ENCODE measurements at places on chromosomes 5 and 9.

DNA sequence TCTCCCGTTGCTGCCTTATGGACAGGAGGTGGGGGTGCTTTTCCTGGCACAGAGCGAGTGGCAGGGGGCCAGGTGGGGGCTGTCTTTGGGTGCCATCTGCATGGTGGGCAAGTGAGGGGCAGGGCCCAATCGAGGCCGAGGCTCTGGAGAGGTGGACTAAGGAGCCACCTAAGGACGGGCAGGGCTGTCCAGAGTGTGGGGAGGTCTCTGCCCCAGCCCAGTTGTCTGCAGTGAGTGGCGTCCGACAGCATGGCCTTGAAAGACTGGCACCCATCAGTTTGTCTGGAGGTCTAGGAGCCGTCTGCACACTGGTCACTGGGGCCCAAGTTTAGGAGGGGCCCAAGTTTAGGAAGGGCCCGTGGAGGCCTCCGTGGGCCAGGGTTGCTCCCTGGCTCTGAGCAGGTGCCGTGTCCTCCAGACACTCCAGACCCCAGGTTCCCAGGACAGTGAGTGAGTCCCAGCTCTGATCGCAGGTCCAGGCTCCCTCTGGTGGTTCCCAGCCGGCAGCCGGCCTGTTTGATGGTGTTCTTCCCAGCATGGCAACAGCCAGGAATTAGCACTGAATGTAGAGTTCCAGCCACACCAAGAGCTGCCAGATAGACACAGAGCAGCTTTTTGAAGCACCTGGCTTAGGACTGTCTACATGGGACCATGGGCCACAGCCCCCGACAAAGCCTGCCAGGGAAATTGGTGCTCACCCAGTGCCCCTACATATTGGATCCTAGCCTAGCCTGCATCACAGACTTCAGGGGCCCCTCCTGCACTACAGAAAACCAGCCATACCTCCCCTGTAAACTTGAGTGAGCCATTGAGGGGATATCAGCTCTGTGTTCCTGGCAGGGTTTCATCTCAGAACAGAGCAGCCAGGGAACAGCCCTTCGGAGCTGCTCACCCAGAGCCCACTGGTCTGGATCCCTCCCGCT lies 120.9 kb downstream of the WNK2 start:
- no peak for DNase-seq

DNA sequence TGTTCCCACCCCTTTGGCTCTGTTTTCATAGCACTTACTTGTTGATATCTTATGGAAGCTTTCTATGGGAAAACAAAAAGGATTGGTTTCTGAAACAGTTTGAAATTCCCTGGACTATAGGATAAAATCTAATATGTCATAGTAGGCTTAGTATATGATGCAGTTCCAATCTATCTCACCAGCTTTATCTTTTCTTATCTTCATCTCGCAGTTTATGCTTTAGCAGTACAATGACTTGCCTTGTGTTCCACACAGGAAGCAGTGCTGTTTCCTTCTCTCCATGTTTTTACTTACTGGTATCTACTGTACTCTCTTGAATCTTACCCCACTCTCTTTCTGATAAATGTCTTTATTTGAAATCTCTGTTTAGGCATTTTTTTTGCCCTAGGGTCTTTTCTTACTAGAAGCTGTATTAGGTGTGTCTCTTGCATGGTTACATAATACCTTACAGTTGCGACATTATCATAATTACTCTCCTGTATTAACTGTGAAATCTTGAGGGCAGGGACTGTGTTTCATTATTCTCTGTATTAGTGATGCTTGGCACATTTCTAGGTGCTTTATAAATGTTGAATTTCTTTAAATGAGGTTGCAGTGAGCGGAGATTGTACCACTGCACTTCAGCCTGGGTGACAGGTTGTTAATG lies 76.3 kb downstream of the FOCAD start:
- no peak for DNase-seq

GRCh38 chr9:20506099-20506900 lies 116.0 kb downstream of the MLLT3 start:
- no peak for DNase-seq

DNA sequence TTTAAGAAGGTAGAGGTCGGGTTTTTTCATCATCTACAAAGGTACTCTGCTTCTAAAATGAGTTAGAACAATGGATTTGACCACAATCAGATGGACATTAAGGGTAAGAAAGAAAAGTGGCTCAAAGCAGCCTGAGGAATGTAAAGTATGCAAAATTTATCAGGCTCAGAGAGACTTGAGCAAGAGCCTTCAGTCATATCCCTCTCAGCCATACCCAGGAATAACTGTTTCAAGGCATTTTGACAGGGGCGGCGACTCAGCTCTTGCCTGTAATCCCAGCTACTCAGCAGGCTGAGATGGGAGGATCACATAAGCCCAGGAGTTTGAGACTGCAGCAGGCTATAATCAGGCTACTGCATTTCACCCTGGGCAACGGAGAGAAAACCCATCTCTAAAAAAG lies 38.8 kb upstream of the ANXA2R start:
- DNase-seq, result peak; percentile 22

DNA sequence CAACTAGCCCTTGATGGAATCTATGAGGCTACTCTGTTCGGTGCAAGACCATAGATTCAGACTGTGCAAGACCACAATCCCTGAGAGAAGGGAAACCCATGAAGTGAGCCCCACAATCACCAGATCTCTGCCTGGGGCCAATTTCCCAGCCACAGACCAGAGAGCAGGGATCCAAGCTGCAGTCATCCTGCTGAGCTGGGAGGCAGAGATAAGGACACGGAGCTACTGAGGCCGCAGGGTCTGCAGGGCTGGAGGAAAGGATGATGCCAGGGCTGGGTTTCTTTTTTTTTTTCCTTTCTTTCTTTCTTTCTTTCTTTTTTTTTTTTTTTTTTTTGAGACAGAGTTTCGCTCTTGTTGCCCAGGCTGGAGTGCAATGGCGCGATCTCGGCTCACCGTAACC lies 47.7 kb upstream of the FUBP3 start:
- no peak for DNase-seq

GRCh38 chr9:81656004-81656403 lies 33.3 kb downstream of the TLE1 start:
- DNase-seq, result no peak

DNA sequence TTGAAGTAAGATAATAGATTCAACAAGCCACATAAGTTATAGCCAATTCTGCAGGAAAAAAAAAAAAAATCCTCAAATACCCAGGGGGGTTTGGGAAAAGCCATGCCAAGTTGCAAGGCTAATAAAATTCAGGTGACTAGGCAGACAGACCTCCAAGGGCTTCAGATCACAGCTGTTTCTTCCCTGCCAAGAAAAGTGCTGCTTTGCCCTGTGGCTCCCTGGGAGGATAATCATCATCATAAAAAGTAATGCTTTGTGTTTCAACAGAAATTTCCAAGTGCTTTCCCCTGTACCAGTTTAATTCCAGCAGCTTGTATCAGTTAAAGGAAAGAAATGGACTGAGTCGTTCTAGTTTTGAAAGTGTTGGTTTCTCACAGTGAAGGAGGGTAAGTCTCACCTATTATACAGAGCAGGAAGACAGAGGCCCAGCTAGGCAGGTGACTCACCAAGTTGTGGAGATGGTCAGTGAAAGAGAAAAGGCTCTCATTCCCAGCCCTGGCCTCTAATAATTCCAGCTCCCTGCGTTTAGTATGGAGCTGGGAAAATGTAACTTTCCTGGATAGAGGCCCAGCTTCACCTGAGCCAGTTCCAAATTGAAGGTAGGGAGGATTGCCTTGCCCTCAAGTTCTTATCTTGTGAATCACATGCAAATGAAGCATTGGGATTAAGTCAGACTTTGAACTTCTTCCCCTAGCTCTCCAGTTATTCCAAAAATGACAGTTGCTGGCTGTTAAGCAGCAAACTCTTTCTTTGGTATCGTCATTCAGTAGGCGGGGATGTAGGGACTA lies 263.4 kb downstream of the GRIA1 start:
- DNase-seq, result no peak

DNA sequence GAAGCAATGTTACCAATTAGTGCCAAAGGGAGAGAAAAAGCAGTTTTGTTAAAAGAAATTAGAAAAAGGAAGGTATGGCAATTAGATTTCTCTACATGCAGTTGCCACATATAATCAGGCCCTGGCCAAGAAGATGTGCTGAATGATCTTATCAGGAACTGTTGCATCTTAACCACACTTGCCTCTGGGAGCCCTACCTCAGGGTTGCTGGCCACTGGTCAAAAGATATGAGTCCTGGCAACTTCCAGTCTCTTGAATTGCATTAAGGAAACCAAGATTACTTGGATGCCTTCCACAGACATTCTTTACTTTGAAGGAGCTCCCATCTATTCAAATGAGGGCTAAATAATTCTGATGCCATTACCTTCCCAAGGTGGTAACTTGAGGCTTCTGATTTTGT lies 60.4 kb downstream of the TNC start:
- DNase-seq, result no peak

DNA sequence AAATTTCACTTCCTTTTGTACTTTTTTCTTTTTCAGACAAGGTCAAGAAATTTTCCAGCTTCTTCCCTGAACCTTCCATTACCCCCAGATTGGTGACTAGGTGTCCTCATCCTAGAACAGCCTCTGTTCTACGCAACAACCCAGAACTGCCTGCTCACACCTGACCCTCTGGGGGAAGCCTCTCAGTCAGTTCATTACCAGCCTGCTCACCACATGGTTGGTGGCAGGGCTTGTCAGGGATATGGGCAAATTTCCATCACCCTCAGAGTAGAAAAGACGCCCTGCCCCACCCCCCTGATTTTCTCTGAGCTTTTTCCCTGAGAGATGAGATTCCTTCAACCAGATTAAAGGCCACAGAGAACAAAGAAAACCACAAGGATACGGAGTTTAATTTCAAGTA lies 5.3 kb upstream of the CFAP95 start:
- DNase-seq, result no peak

DNA sequence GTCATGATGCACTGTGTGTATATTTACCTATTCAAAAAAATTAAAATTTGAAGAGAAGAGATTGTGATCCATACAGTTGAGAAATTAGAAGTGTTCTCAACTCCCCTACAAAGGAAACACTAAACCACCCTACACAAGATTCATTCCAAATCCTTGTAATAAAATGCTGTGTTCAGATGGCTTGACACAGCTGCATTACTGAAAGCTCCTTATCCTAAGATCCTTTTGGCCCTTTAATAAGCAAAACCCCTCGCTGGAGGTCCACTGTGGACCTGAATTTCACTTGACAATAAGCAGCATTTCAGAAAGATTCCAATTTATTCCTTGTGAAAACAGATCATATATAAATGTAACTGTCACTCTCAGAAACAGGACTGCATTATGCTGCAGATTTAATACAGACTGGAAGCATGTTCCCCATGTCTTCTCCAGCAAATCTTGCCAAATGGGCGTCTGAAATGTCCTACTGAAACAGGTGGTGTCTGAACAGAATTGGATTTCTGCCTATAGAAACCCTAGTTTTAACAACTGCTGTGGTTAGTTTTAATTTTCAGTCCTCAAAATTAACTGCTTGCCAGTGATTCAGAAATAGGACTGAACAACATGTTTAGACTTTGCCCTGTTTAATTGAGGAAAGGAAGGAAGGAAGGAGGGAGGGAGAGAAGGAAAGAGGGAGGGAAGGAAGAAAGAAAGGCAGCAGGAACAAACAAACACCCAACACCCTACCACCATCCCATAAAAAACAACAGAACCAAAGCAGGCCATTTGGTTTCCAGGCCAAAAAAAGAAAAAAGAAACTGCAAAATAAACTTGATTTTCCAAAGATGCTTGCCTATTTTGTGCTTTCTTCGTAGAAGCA lies 179.6 kb downstream of the MLLT3 start:
- DNase-seq, result no peak

GRCh38 chr5:130532786-130533185 lies 628.5 kb downstream of the CHSY3 start:
- DNase-seq, result no peak

DNA sequence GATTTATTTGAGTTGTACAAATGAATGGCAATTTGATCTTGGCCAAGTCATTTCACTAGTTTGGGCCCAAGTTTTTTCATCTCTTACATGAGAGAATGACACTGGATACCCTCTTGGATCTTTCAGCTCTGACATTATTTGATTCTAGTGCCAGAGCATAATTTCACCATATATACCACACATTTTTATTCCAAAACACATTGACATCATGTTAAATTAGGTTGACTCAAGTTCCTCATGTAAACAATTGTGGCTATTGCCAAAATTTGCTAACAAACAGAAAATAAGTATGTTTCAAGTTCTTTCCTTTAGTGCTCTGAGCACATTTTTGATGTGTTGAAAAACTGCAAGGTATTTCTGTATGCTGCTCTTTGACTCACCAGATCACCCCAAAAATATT lies 375.8 kb downstream of the ZNF608 start:
- DNase-seq, result no peak

DNA sequence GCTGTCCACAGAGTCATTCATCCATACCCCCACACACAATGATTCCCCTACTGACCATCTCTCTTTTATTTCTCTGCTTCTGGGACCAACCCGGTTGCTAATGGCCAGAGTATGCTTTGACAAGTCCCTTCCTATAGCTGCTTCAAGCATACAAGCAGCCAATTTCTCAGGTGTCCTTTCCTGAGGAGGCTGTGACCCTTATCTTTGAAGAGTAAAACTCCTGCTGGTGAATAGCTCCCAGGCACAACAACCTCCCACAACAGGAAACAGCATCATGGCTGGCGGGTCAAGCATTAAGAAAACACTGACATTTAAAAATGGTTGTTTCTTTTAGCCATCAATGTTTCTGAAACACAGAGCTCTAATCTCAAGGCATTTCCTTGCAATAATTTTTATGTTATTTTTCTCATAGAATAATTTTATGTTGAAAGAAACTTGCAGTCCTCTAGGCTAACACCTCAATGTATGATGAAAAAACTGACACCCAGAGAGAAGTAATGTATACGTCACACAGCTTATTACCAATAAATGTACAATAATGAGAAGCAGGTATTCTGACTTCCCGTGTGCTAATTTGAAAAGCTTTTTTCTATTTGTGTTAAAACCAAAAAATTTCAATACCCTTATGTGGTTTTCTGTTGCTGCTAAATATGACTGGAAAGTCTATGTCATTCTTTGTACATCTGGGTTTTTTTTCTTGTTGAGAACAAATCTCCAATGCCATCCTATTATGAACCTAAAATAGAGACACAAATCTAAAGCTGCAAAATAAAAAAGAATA lies 7.5 kb upstream of the PAM start:
- DNase-seq, result no peak

GRCh38 chr5:32583582-32584232 lies 1.6 kb upstream of the SUB1 start:
- DNase-seq, result no peak

GRCh38 chr9:2853517-2853916 lies 9.6 kb upstream of the PUM3 start:
- no peak for DNase-seq

GRCh38 chr9:136769710-136770191 lies 5.4 kb upstream of the LCN15 start:
- no peak for DNase-seq

DNA sequence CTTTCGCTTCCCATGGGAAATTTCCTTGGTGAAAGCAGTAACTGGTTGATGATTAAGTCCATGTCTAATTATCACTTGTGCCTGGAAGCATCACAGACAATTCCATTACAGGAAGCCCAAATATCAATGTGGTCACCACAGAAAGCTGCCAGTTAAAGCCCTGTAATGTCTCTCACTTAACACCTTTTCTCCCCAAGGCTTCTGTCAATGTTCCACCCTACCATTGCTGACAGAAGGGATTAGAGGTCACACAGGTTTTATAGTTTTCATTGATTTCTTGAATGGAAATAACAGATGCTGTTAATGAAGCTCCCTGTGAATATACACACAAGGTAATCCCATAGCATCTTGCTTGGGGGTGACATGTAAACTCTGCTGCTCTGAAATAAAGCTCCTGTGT lies 279.2 kb downstream of the COX7C start:
- DNase-seq, result no peak

All from T1000 (cell line).